Heart right ventricle (tissue), 16 donors: ENCODE measurements at places on chromosomes 2 and 18. TPM values are rescaled to one million over a fixed set of nuclear protein-coding genes. Genes with fewer than 3 reads are reported as not detected.

FER1L5 gene
- total RNA-seq = not detected

DNA sequence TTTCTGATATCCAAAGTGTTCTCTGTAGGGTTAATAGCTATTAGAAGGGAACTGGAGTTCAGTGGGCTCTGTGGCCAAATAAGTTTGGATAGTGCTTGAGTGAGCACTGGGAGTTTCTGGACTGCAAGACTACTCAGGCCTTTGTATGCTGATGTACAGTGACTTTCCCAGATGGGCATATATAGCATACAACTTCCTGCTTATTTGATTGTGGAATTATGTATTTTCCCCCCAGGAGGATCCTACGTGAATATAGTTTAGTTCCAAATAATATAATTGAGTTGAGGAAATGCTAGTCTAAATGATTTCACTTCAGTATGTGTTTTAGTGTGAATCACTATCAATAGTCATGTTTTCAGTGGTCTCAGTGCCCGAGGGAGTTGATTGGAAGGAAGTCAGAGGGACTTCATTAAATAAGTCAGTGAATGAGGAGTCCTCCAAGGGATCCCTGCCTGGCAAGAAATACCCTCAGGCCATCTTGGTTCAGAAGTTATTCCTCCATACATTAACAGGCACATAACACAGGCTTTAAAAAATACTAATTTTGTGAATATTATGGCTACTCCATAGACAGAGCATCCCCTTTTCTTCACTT, 251.4 kb downstream of the PRKCE start:
- H3K27ac ChIP-seq = no peak overlapping the region
- H3K36me3 ChIP-seq = no peaks in the 10 kb centered on the region
- no peak for DNase-seq
- no peaks in the 10 kb centered on the region for H3K27me3 ChIP-seq

DNA sequence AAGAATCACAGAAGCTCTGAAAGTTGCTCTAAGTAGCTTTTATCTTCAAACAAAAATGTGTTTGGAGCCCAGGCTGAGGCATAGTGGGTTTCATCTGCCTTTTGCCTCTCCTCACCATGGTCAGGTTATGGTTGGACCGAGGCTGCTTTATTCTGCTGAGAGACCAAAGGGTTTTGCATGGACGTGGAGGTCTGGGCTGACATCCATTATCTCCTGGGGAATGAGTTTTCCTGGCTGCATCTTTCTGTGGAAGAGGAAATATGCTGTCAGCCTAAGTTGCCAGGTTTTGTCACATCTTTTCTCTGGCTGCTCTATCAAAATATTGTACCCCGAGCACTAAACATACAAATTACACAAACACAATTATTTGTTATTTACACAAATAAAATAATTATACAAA, 223.2 kb downstream of the LDLRAD4 start:
- H3K27ac ChIP-seq = no peak overlapping the region
- DNase-seq = no peak
- H3K36me3 ChIP-seq = no peaks in the 10 kb centered on the region
- H3K4me1 ChIP-seq = no peaks in the 10 kb centered on the region
- H3K27me3 ChIP-seq = no peaks in the 10 kb centered on the region

TMEM178A gene
- total RNA-seq = 0.97 TPM

TOGARAM2 gene
- total RNA-seq = 33.0 TPM

DNA sequence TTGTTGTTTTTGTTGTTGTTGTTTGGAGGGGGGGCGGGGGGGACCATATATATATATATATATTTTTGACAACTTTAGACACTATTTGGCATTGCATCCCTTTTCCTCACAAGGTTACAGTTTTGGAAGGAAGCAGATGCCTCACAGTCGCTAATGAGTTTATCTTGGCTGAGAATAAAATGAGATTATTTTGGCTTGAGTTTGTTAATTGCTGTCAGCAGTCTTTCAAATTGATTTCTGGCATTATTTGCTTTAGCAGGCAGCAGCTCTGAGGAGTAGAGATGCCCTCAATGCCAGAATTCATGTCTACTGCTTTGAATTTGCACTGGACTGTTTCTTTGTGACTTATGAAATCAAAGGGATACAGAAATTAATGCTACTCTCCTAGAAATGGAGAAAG, 595.2 kb upstream of the HNMT start:
- no peak overlapping the region for H3K4me3 ChIP-seq
- no peaks in the 10 kb centered on the region for H3K36me3 ChIP-seq
- H3K27ac ChIP-seq = no peak overlapping the region
- no peaks in the 10 kb centered on the region for H3K27me3 ChIP-seq
- no peak for DNase-seq
